ENCODE measurements at places on chromosomes 11 and 22.

DNA sequence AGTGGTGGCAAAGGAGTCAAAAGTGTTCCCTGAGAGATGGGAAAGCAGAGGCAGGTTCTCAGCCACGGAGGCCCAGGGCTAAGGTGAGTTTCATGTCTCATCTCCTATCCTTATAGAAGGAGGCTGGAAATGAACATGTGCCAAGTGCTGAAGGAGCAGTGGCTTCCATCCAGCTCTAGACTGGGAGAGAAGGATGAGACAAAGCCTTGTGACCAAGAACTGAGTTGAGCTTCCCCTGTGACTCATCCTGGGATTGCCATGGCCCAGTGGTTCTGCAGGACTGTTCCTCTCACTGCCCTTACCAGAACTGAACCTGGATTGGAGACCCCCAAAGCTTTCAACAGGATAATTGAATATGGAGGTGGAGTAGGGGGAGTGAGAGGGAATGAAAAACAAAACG, 16.7 kb upstream of the OR9Q1 start:
- no peak for DNase-seq

- DNase-seq: no peak
These were observed 90.8 kb upstream of the ALKBH3 start for GRCh38 chr11:43789700-43790443.

GRCh38 chr11:117829369-117829725, 4.8 kb upstream of the FXYD2 start:
- no peak for DNase-seq

- peak; percentile 75 for DNase-seq
These were observed 41.0 kb upstream of the APLNR start for GRCh38 chr11:57277845-57278720.

GRCh38 chr11:66235141-66235540, 33.3 kb upstream of the RAB1B start:
- no peak for DNase-seq

- no peak for DNase-seq
These were observed 4.4 kb upstream of the ZNF280B start for GRCh38 chr22:22512951-22513350.

DNA sequence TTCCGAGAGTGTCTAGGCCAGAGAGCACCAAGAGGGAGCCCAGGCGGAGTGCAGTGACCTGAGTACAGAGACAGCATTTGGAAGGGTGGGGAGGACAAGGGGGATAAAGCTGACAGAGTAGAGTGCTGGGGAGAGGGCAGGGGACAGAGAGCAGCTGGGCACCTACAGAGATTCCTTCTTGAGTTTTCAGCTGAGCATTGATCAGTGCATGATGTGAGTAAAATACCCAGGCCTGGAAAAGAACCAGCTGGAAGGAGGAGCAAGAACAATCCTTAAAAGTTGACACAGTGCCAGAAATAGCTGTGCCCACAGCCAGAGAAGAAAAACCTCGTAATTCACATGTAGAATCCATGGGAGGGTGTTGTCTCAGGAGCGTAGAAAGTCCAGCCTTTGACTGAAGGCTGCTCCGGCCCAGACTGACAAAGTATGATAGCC, 33.9 kb upstream of the PANX2 start:
- DNase-seq: no peak

GRCh38 chr11:105553025-105553424, 56.8 kb upstream of the GRIA4 start:
- DNase-seq: no peak

- peak; percentile 98 for DNase-seq
These were observed at the start of gene CAT for GRCh38 chr11:34438529-34439507. TSS of gene CAT (plus strand) at chr11:34438934. CDS start at chr11:34439014, 80 bp downstream.

- DNase-seq: peak; percentile 68
These were observed 56.1 kb downstream of the HSD17B12 start for GRCh38 chr11:43736502-43737200.

- no peak for DNase-seq
These were observed 34.7 kb upstream of the FCHSD2 start for GRCh38 chr11:73176874-73177155.

- no peak for DNase-seq
These were observed 7.6 kb downstream of the XBP1 start for GRCh38 chr22:28792491-28793383.

DNA sequence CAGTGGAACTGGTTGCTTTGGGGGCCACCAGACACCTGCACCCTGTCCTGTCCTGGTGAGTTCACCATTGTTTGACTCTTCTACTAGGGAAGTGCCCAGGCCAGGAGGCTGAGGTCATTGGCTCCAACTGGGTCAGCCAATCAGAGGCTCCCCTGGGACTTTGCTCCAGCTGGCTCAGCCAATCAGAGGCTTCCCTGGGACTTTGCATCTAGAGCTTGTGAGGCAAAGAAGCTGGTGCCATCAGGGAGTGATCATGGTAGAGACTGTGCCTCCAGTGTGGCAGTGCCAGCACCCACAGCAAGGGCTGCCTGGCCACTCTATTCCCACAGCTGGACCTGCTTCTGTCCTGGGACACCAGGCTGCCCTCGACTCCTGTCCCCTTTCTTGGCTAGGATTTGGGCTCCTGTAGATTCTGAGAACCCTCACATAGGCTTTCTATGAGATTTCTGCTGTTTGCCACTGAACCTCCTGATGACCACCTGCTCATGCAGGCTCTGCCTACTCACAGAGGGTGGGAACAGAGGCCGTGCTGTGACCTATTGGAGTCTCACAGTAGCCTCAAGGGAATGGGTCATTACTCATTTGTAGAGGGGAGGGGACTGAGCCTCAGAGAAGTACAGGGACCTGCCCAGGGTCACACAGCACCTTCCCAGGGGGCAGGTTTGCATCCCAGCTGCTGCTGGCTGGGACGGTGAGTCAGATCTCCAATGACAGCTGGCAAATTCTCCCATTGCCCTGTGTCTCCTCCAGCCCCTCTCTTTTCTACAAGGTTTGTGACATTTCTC, 59.2 kb upstream of the SHISAL1 start:
- no peak for DNase-seq

- DNase-seq: no peak
These were observed 9.8 kb downstream of the SCN4B start for GRCh38 chr11:118142809-118143208.

DNA sequence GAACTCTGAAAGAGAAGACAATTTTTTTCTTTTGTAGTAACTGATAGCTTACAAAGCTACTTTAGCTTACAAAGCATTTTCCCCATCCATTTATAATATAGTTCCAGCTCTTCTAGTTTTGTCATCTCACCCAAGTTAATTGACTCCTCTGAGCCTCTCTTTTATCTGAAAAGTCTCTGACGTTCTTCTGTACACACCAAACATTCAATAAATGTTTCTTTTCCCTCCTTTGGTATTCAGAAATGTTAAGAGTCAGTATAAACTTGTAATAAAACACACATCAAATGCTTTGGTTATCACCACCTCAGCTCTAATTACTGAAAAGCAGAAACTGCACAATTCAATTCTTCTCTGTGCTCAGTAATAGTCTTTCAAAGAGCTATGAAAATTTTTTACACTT, 5.9 kb downstream of the CCDC90B start:
- DNase-seq: no peak

GRCh38 chr22:22431271-22432220, 77.0 kb downstream of the ZNF280B start:
- peak; percentile 91 for DNase-seq

- DNase-seq: peak; percentile 84
These were observed 176.4 kb downstream of the FAM181B start for GRCh38 chr11:82557274-82557673.

Measured in Karpas-422 (cell line).